ENCODE measurements at places on chromosomes 12 and 14.

GRCh38 chr12:84619053-84619571 is 293.5 kb downstream of the SLC6A15 start:
- DNase-seq = no peak

- DNase-seq = no peak
Observed at GRCh38 chr12:67826946-67827720, 162.1 kb upstream of the IFNG-AS1 start.

- no peak for DNase-seq
Observed at GRCh38 chr12:542395-543113, 82.8 kb downstream of the B4GALNT3 start.

GRCh38 chr12:29241821-29242591 is 92.9 kb downstream of the FAR2 start:
- DNase-seq = no peak

DNA sequence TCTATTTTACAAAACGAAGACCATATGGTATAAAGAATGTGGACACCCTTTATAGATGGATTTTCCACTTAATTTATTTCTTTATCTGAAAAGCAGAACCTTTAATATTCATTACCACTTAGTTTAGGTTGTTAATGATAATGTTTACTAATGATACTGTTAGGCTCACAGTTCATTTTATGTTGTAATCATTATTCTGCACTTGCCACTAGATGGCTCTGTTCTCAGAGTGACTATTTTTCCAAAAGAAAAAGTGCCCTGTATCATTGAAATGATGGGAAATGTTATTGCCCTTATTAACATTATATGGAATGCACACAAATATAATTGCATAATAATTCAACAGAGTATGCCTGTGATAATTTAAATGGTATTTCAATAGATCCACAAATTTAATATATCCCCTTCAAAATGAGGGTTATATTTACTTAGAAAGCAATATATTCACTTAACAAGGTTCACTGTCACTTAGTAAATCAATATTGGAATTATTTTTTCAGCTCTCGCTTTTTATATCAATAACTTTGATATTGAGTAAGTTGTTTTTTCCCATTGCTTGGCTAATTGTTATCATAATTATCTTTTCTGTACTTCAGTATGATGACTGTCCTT is 95.7 kb downstream of the PDE3A start:
- no peak for DNase-seq

- DNase-seq = no peak
Observed at GRCh38 chr14:64296561-64296960, 2.4 kb upstream of the ESR2 start.

DNA sequence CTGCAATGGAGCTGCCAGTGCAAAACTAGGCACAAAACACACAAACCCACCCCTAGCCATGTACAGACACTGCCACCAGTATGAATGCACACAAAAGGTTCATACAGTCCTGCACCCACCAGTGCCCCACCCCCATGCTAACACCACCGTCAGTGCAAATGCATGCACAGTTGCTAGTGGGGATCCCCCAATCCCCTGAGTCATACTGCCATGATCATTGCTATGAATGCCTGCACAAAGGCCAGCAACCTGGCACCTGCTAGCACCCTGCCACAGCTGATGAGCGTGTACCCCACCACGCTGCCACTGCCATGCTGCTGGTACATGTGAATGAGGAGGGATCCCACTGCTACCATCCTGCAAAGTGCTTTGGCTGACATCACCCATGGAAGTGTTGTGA is 23.9 kb downstream of the PZP start:
- DNase-seq = no peak

DNA sequence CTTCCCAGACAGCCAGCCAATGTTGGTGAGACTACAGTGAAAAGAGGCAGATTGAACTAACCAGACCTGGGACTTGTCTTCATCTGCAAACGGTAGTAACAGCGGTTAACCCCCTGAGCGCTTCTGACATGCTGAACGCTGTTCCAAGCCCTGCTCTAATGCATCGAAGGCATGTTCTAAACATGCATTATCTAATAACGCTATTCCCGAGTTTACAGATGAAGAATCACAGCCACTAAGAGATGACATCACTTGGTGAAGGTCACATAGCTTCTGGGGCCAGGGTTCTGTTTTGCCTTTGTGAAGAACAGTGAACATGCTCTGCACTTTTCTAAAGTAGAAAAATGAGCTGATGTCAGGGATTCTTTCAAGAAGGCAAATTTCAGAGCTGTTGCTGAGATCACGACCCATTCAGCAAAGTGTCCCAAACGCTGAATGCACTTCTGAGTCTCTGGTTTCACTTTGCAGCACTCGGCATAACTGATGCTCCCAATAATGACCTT is 56.0 kb downstream of the FOS start:
- no peak for DNase-seq

DNA sequence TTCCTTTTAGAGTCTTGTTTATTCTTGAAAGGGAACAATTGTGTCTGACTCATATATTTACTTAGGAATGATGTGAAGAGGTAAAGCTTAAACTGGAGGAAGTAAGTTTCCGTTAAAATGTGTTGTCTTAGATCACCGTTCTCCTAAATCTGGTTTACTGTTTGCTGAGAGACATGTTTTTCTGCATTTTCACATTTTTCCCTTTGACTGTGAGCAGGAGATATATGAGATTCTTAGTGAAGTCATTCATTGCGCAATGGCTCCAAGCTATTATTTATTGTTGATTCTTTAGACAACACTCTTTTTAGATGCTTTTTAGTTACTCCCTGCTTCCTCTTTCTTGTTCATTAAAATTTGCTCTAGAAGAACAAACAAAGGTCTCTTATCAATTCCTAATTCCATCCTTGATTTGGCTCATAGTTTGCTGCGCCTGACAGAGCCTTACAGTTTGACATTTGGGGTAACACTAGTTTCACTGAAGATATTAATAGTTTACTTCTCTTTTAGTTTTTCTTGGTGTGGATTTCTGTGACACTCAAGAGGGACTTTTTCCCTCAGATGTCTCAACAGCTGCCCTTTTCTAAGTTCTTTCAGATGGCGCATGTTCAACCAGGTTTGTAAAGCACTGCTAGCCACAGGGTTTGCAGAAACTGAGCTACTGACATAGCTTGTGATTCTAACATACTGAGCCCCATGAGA is 11.4 kb downstream of the CLECL1 start:
- DNase-seq = no peak

- DNase-seq = no peak
Observed at GRCh38 chr12:91219511-91219910, 36.9 kb upstream of the DCN start.

Measured in activated naive CD4-positive, alpha-beta T cell treated with Interleukin-2 at 50 U/mL for 16 hours (primary cell).